ENCODE measurements at places on chromosomes 4 and X.

GRCh38 chrX:28303486-28303885, 283.8 kb upstream of the IL1RAPL1 start:
- DNase-seq, result no peak

- DNase-seq, result no peak
Measured at GRCh38 chr4:149997881-149998421, 80.3 kb upstream of the DCLK2 start.

DNA sequence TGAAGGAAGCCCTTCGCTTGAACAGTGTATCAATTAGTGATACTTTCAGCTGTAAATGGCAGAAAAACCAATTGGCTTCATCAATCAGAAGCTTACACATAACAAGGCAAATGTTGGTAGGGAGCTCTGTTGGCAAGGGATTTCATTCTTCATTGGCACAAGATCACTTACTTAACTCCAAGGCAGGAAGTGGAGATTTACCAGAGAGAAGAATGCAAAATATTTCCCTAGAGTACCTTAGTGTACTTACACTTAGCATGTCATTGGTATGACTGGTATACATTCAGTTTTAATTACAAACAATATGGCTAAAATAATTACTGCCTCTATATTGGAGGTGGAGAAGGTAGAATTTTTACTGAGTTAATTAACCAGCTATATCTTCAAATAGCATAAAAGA, 545.0 kb downstream of the GABRG1 start:
- no peak for DNase-seq

DNA sequence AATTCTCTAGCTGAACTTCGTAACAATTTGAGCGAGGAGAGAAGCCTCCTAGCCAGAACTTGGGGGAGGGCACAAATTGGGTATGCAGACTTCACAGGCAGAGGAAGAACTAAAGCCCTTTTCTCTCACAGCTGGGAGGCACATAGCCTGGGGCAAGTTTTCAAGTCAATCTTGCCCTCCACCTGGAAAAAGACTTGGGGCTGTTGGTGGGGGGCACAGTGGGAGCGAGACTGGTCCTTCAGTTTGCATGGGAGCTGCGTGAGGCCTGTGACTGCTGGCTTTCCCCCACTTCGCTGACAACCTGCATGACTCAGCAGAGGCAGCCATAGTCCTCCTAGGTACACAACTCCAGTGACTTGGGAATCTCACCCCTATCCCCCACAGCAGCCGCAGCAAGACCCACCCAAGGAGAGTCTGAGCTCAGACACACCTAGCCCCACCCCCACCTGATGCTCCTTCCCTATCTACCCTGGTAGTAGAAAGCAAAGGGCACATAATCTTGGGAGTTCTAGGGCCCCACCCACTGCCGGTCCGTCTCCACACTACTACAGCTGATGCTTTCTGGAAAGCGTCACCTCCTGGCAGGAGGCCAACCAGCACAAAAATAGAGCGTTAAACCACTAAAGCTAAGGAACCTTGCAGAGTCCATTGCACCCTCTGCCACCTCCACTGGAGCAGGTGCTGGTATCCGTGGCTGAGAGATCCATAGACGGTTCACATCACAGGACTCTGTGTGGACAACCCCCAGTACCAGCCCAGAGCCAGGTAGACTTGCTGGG, 160.8 kb downstream of the CBLL2 start:
- no peak for DNase-seq

- DNase-seq, result peak; percentile 33
Measured at GRCh38 chrX:110847334-110847733, 51.7 kb upstream of the CHRDL1 start.

DNA sequence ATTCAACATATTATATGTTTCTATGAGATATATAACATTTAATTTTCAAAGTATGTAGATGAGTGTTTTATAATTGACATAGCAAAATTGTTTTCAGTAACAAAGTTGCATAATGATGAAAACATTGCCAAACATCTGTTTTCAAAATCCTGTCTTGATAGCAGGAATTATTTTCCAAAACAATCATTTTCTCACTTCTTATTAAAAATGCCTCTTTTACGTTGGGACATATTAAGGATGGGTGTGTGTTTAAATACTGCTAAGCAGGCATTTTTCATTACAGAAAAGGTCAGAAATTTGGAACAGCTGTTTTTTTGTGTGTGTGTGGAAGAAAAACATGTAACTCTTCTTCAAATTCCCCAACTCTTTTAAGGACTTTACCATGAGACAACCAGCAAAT, 452.0 kb downstream of the SPRY1 start:
- no peak for DNase-seq

GRCh38 chrX:23332101-23332887, 2.4 kb upstream of the PTCHD1 start:
- no peak for DNase-seq

- DNase-seq, result no peak
Measured at GRCh38 chr4:127162741-127163140, 470.0 kb upstream of the INTU start.
